IMR-90 (cell line): ENCODE measurements at places on chromosomes 4 and X. TPM values are rescaled to one million over a fixed set of nuclear protein-coding genes. Genes with fewer than 3 reads are reported as not detected.
A peak's percentile ranks its signal among the peaks of the same experiment; 100 is the strongest.

DNA sequence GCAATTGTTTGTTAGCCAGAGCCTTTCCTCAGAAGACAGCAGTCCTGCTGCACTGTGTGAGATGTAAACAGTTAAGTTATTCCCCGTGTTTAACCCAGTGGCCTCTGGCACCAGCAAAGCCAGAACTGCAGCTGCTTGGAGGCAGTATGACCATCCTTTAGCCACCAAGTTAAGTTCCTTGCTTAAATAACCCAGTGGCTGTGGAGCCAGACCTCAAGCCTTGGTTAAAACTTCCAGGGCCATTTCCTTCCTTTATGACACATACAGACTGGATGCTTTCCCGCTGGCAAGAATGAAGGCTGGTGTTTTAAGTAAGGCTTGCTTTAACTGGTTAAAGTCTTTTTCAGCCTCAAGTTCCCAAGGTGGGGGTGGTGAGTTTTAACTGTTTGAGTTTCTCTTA is 379.8 kb downstream of the DCAF12L2 start:
- DNase-seq, result no peak
- no peak overlapping the region for H3K27ac ChIP-seq
- H3K36me3 ChIP-seq, result no peaks in the 10 kb centered on the region
- H3K4me1 ChIP-seq, result no peaks in the 10 kb centered on the region
- no peak overlapping the region for H3K4me3 ChIP-seq

GRCh38 chr4:126533146-126533805 is 1099.5 kb upstream of the INTU start:
- H3K36me3 ChIP-seq, result no peaks in the 10 kb centered on the region
- H3K27ac ChIP-seq, result no peak overlapping the region
- H3K4me3 ChIP-seq, result no peak overlapping the region
- H3K27me3 ChIP-seq, result no peaks in the 10 kb centered on the region
- peak; percentile 12 for DNase-seq

DNA sequence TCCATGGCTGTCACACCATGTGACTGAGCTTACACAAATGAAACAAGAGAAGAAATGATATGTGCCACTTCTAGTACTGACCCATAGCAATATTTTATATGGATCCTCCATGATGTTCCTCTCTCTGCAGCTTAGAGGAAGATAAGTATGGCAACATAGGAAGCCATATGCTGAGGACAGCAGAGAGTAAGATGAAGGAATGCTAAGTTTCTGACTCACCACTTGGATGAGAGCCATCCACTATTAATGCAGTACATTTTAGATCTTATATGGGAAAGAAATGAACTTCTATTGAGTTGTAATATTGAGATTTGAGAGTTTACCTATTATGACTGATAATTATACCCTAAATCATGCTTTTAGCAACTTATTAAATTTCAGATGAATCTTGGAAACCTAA is 386.9 kb upstream of the MAOA start:
- H3K27ac ChIP-seq, result no peak overlapping the region
- no peaks in the 10 kb centered on the region for H3K36me3 ChIP-seq
- no peaks in the 10 kb centered on the region; the same call in 1 of the 2 replicates for H3K27me3 ChIP-seq
- H3K4me1 ChIP-seq, result no peaks in the 10 kb centered on the region
- no peak for DNase-seq

DNA sequence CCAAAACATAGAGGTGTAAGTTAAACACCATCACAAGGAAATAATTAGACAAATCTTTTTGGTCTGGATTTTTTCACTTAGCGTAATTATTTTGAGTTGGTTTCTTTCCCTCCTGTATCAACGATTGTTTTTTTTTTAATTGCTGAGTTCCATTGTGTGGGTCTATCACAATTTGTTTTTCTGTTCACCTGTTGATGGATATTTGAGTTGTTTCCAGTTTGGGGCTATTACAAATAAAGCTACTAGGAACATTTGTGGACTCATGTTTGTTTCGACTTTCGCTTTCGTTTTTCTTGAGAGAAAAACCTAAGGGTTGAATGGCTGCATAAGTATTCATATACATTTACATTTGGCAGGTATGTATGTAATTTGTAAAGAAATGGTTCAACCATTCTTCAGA is 20.4 kb upstream of the FBXW7 start:
- H3K4me1 ChIP-seq, result no peaks in the 10 kb centered on the region
- H3K27ac ChIP-seq, result no peak overlapping the region
- H3K36me3 ChIP-seq, result no peaks in the 10 kb centered on the region

DNA sequence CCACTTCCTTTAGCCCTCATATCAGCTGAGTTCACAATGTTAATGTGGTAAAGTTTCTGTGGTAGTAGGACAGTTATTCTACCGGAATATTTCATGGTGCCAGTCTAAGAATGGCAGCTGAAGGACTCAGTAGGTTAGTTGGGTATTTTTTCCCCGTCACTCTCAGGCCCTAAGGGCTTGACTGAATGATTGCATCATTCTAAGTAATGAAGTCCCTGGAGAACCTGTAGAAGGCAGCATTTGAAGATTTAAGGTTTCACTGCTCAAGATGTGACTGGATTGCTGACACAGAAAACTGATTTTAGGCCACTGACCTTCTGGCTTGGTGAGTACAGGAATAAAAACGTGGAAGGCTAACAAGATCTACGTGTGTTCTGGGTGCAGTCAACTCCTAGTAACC is 657.3 kb downstream of the PCDH19 start:
- H3K4me1 ChIP-seq, result no peaks in the 10 kb centered on the region
- no peak for DNase-seq
- no peak overlapping the region for H3K27ac ChIP-seq
- no peak overlapping the region for H3K4me3 ChIP-seq

GRCh38 chr4:120771907-120772306 is 150.6 kb downstream of the PRDM5 start:
- H3K4me3 ChIP-seq, result no peak overlapping the region
- peaks cover 2% of the 10 kb centered on the region for H3K4me1 ChIP-seq
- no peaks in the 10 kb centered on the region for H3K36me3 ChIP-seq
- H3K27me3 ChIP-seq, result no peaks in the 10 kb centered on the region

DNA sequence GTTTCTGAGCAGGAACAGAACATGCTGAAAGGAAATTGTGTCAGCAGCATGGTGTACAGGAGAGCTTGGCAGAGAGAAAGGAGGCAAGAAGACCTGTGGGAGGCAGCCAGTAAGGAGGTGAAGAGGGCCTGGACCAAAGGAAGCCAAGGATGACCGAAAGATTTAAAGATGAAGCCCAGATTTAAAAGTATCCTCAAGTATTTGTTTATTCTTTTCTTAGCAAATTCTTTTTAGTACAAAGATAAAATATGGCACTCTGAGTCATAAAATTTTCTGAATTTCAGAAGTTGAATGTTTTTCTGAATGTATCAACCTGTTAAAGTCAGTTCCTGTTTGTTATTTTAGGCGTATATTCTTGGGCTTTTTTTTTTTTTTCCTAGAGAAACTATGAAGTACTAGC is 3.5 kb downstream of the PKD2 start:
- H3K36me3 ChIP-seq, result no peaks in the 10 kb centered on the region
- H3K4me1 ChIP-seq, result peaks cover 16% of the 10 kb centered on the region
- peak; percentile 42 for DNase-seq
- peak overlapping the region; percentile 57; the same call in 1 of the 2 replicates for H3K27ac ChIP-seq
- H3K4me3 ChIP-seq, result no peak overlapping the region
- no peaks in the 10 kb centered on the region for H3K27me3 ChIP-seq

DNA sequence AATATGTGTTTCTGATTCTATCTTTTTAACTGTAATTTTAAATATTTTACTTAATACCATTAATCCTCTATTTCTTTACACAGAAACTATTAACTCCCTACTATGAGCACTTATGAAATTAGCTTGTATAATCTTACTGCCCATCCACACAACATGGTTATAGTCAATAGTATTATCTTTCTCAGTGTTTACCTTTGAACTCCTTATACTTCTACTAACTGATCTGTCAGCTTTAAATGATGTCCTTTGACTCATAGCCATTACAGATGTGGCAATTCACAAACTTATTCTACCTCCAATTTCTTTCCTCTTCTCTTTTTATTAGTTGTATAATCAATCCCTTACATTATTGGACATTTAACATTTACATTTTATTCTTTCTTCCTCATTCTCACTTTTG is 5.5 kb downstream of the SEC31A start:
- H3K27me3 ChIP-seq, result no peaks in the 10 kb centered on the region
- DNase-seq, result no peak
- peaks cover 3% of the 10 kb centered on the region; the same call in 1 of the 2 replicates for H3K4me1 ChIP-seq
- H3K27ac ChIP-seq, result no peak overlapping the region
- H3K36me3 ChIP-seq, result peaks cover 3% of the 10 kb centered on the region; the same call in 1 of the 2 replicates
- H3K4me3 ChIP-seq, result no peak overlapping the region

DNA sequence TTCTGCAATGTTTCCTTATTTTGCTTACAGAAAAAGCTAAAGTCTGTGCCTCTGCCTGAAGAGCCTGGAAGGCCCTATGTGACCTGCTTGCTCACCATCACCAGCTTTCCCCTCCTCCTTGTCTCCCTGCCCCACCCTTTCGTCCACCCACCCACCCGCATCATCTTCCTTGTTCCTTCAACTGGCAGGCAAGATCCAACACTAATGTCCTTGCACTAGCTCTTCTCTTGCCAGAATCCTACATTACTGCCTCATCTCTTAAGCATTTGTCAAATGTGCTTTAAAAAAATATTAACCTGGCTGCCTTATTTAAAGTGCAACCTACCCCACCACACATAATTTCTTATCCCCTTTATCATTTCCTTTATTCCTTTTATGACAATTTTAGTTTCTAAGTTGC is 165.1 kb upstream of the PPP3CA start:
- no peak for DNase-seq
- no peak overlapping the region for H3K4me3 ChIP-seq
- no peaks in the 10 kb centered on the region for H3K4me1 ChIP-seq
- no peaks in the 10 kb centered on the region; the same call in 1 of the 2 replicates for H3K27me3 ChIP-seq
- H3K36me3 ChIP-seq, result no peaks in the 10 kb centered on the region
- H3K27ac ChIP-seq, result no peak overlapping the region

DNA sequence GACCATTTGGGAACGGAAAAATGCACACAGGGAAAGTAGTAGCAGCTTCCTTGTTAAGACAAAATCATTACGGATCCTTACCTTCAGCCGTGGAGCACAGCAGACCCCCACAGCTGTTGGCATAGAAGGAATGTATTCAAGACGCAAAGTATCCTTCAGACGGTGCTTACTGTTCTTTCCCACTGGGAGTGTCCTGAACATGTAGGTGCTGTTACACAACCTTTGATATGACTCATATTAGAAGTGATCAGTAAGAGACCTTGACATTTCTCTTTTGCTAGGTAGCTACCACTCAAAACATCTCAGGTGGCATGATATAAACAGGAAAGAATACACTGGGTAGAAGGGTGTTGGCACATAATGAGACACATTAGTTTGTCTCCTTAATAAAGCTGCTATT is 154.0 kb upstream of the FMR1 start:
- no peak overlapping the region for H3K27ac ChIP-seq
- H3K4me3 ChIP-seq, result no peak overlapping the region
- no peaks in the 10 kb centered on the region for H3K36me3 ChIP-seq
- H3K4me1 ChIP-seq, result no peaks in the 10 kb centered on the region
- H3K27me3 ChIP-seq, result no peaks in the 10 kb centered on the region

STATH gene
- total RNA-seq, result not detected in 2 replicates

ATP8A1 gene
- total RNA-seq, result 0.36 and 0.83 TPM in 2 replicates

C1QTNF7 gene
- total RNA-seq, result 0.18 and 0.28 TPM in 2 replicates

TMEM47 gene
- 105 and 134 TPM in 2 replicates for total RNA-seq

DCAF4L1 gene
- total RNA-seq, result under 0.01 and 0.18 TPM in 2 replicates

TMEM35A gene
- 11.3 and 12.8 TPM in 2 replicates for total RNA-seq

ARX gene
- total RNA-seq, result not detected in 2 replicates
